ENCODE measurements at places on chromosomes 13 and 19. TPM values are rescaled to one million over a fixed set of nuclear protein-coding genes. Genes with fewer than 3 reads are reported as not detected.
A peak's percentile ranks its signal among the peaks of the same experiment; 100 is the strongest.

- no peak for DNase-seq
Observed at GRCh38 chr19:4866595-4867424, 657 bp downstream of the PLIN3 start.

GRCh38 chr19:1811472-1811894 lies 593 bp downstream of the ATP8B3 start:
- peak; percentile 78 for DNase-seq

The ZNF700 gene
- total RNA-seq: 13.5 TPM

DNA sequence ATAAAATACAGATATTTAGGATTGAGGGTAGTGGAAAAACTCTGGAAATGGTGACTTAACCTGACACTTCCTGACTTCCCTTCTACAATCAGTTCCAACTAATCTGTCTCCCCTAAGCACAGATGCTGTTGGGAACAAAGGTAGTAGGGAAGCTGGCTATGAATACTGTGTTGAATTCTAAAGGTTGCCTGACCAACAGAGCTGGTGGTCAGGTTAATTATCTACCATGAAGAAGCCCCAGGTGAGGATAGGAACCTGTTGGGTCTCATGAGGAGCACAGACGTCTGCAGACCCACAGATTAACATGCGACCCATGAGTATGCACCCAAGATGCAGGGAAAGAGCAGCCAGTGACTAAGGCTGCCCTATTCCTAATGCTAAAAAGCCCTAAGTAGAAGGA lies 172.3 kb downstream of the DIAPH3 start:
- no peak for DNase-seq

- no peak for DNase-seq
Observed at GRCh38 chr19:43596842-43597461, 557 bp downstream of the ZNF576 start.

The CDX2 gene
- not detected for total RNA-seq

DNA sequence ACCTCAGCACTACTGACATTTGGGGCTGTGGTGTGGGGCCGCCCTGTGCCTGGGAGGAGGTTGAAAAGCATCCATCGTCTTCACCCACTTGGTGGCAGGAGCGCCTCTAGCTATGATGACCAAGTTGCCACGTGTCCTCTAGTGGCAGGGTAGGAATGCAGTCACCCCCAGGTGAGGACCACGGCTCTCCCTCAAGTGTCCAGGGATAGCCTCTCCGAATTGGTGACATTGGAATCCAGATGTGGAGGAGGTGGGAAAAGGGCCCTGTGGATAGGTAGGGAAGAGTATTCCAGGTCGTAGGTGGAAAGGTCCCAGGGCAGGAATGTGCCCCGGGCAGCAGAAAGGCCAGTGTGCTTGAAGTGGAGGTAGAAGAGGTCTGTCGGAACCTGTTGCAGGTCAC lies 37.6 kb downstream of the ARHGEF18 start:
- DNase-seq: no peak

The FCHO1 gene
- 26.1 TPM for total RNA-seq

- no peak for DNase-seq
Observed at GRCh38 chr13:98650396-98651107, 73.6 kb upstream of the STK24 start.

The LGALS7B gene
- not detected for total RNA-seq

The ZNF829 gene
- 9.4 TPM for total RNA-seq

- DNase-seq: no peak
Observed at GRCh38 chr13:96898646-96899254, 95.5 kb downstream of the OXGR1 start.

The SLITRK5 gene
- total RNA-seq: 29.3 TPM

DNA sequence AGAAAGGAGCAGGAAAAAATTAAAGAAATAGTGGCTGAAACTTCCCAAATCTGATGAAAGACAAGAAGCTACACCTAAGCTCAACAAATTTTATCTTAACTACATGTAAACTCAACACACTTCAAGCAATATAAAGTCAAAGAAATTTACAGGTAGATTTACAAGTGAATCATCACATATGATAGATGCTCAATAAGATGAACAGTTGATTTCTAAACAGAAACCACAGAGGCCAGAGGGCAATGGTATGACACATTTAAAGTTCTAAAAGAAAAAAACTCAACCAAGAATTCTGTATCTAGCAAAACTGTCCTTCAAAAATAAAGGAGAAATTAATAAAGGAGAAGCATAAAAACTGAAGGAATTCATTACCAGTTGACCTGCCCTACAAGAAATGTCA lies 39.3 kb upstream of the ZNF780A start:
- DNase-seq: no peak
